Activated T-helper 1 cell treated with anti-CD3 and anti-CD28 coated beads, Interleukin-2, amount 50 U/mL, for 16 hours (primary cell): ENCODE measurements at places on chromosomes 1 and 21.

DNA sequence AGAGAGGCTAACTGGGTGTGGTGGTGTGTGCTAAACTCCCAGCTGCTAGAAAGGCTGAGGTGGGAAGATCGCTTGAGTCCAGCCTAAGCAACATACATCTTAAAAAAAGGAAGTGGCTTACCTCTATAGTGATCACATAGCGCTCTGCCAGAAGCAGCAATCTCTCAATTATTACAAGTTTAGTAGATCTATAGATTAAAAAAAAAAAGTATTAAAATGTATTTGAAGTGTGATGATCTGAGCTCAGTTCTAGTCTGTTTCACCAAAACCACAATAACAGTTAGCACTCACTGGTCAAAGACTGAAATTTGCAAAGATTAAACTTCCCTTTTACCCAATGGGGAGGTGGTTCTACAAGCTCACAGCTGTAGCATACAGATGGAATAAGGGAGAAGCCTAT, 76.3 kb downstream of the USP24 start:
- no peak for DNase-seq

DNA sequence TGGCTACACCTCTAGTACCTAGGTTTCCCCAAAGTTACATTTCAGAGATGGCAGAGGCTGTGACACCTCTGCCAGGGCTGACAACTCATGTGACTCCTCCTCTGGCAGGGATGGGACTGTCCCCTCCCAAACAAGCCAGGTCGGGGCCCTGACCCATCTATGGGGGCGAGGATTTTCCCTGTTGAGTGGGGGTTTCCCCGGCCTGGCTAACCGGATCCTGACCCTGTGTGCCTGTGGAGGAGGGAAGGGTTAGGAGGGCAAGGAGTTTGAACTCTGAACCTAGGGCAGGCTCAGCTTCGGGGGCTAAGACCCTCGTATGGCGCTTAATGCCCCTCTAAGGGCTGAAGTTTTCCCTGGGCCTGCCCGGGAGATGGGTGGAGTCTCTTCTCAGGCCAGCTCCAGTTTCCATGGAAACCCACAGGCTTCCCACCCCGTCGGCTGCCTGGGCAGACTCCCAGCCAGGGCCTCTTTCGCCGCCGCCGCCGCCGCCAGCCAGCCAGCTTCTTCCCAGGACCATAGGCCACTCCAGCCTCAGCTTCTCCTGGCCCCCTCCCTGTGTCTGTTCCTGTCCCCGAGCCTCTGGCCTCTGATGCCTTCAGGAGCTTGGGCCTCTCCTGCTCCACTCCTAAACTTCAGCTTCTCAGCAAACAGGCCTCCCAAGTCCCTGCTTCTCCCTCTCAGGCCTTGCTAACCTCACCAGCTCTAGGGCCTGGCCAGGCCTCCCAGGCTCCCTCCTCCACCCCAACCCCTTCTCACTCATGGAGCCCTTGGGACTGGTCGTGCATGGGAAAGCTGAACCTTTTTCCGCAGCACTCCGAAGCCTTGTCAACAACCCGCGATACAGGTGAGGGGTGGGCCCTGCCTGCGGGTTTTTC, at the start of gene BTBD19:
Gene BTBD19, plus strand, starts transcription at position 461 of the 875 bp plus-strand sequence. Its CDS starts 298 bp downstream, at position 759.
- peak; percentile 69 for DNase-seq

GRCh38 chr1:219566951-219567947, 45.7 kb downstream of the ZC3H11B start:
- DNase-seq = no peak

DNA sequence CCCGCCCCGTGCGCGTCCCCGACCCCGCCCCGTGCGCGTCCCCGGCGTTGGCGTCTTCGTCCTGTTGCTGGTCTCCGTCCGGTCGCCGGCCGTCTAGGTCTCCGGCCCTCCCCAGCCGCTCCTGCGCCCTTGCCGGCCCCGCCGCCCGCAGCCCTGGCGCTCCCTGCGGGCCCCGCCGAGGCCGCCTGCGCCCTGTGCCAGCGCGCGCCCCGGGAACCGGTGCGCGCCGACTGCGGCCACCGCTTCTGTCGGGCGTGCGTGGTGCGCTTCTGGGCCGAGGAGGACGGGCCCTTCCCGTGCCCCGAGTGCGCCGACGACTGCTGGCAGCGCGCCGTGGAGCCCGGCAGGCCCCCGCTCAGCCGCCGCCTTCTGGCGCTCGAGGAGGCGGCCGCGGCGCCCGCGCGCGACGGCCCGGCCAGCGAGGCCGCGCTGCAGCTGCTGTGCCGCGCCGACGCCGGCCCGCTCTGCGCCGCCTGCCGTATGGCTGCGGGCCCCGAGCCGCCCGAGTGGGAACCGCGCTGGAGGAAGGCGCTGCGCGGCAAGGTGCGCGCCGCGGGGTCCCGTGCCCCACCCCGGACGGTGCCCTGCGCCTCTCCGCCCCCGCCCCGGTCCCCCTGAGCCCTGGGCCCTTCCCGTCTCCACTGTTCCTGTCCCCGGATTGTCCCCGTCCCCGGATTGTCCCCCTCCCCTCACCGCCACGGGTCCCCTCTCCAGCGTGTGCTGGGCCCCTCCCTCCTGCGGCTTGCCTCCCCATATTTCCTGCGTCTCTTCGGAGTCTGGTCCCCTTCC, at the start of gene RNF187:
Gene RNF187, plus strand, starts transcription at position 47 of the 789 bp plus-strand sequence.
- peak; percentile 77 for DNase-seq

DNA sequence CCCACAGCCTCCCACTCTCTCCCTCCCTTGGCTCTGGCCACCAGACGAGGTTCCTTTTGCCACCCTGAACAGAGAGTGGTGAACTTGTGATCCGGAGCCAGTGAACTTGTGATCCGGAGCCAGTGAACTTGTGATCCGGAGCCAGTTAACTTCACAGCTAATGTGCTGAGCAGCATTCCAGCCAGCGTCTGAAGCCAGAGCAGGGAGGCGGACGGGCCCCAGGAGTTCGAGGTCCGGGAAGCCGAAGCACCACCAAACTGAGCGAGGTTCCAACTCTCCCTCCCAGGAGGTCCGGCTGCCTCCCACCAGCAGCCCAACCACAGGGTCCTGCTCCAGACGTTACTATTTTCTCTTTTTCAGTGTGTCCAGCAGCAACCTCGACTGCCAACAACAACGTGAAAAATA, 85.8 kb downstream of the SYF2 start:
- no peak for DNase-seq
